ENCODE measurements at places on chromosomes 4 and X. TPM values are rescaled to one million over a fixed set of nuclear protein-coding genes. Genes with fewer than 3 reads are reported as not detected.

The TADA2B gene
- total RNA-seq, result 7.1 TPM

The TLR7 gene
- total RNA-seq, result not detected

The IRAK1 gene
- 93.1 TPM for total RNA-seq

The ACE2 gene
- total RNA-seq, result not detected

The MMRN1 gene
- total RNA-seq, result not detected

The CXorf65 gene
- not detected for total RNA-seq

The FAM47E gene
- 0.15 TPM for total RNA-seq

The SPACA5 gene
- total RNA-seq, result not detected

The SHROOM4 gene
- 0.59 TPM for total RNA-seq

The ARFIP1 gene
- total RNA-seq, result 28.4 TPM

The CYP2U1 gene
- 5.2 TPM for total RNA-seq

The NMU gene
- 3.5 TPM for total RNA-seq

The MAGEA12 gene
- not detected for total RNA-seq

The RCHY1 gene
- 8.2 TPM for total RNA-seq

The XK gene
- total RNA-seq, result 0.15 TPM

The MAPK10 gene
- total RNA-seq, result 4.0 TPM

The SLC10A4 gene
- not detected for total RNA-seq

The SLC9B1 gene
- not detected for total RNA-seq

The GAGE10 gene
- total RNA-seq, result not detected

The DCLK2 gene
- 4.6 TPM for total RNA-seq

The ERVMER34-1 gene
- total RNA-seq, result 0.15 TPM

The TASL gene
- total RNA-seq, result not detected

The BEX2 gene
- 0.89 TPM for total RNA-seq

The MAGEA11 gene
- total RNA-seq, result not detected

The TCEAL7 gene
- 44.2 TPM for total RNA-seq

The PABPC4L gene
- total RNA-seq, result 0.59 TPM

The YTHDC1 gene
- 20.5 TPM for total RNA-seq

The FOXR2 gene
- not detected for total RNA-seq

The GAGE12H gene
- not detected for total RNA-seq

The ALB gene
- 0.34 TPM for total RNA-seq

The MAGEB18 gene
- not detected for total RNA-seq

The RPA4 gene
- total RNA-seq, result under 0.01 TPM

The TRIML1 gene
- total RNA-seq, result not detected

The GPR50 gene
- total RNA-seq, result not detected

The ACOX3 gene
- total RNA-seq, result 24.5 TPM
